ENCODE measurements at places on chromosomes 7 and 10.

DNA sequence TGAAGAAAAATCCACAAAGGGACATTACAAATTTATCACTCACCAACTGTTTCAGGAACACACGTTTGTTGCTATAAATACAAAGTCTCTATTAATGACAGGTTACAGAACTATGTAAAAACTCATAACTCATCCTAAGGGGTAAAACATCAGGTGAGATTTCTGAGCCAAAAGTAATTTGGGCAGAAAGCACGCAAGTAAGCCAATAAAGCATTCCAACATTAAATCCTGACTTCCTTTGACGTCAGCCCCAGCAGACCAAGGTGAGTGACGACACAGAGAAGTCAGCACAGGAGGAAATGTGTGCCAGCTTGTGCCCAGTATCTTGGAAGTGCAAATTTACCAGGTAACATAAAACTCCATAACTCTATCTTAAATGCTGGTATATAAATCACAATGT, 45.7 kb downstream of the IMMP2L start:
- H3K4me3 ChIP-seq = no peak overlapping the region
- DNase-seq = no peak
- no peak overlapping the region for H3K27ac ChIP-seq
- H3K27me3 ChIP-seq = no peaks in the 10 kb centered on the region
- no peaks in the 10 kb centered on the region for H3K4me1 ChIP-seq

DNA sequence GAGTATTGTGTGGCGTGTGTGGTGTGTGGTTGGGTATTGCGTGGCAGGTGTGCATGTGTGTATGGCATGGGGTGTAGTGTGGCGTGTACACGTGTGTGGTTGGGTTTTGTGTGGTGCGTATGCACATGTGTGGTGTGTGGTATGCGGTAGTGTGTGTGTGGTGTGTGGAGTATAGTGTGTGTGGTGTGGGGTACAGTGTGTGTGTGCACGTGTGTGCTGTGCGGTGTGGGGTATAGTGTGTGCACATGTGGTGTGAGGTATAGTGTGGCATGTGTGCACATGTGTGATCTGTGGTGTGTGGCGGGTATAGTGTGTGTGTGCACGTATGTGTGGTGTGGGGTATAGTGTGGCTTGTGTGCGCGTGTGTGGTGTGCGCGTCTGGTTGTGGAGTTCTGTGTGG, 20.9 kb upstream of the UTF1 start:
- no peaks in the 10 kb centered on the region for H3K4me1 ChIP-seq
- H3K27me3 ChIP-seq = no peaks in the 10 kb centered on the region
- H3K4me3 ChIP-seq = no peak overlapping the region
- no peak overlapping the region for H3K27ac ChIP-seq
- DNase-seq = no peak

DNA sequence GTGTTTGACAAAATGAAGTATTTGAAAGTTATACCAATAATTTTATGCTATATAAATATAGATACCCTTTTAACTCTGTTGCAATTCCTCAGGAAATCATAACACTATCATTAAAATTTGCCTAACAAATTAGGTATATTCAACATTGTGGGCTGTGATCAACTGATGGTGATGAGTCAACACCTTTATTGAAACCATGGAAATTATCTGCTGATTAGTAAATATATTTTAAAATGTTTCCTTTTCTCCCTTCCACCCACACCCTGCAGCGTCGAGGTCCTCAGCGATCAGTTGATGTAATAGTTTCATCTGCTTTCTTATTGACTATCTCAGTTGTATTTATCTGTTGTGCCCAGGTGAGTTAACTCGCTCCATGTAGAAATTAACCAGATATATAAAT, 143.9 kb downstream of the PHTF2 start:
- peaks cover 21% of the 10 kb centered on the region for H3K36me3 ChIP-seq
- no peaks in the 10 kb centered on the region for H3K27me3 ChIP-seq
- no peaks in the 10 kb centered on the region for H3K4me1 ChIP-seq
- no peak overlapping the region for H3K27ac ChIP-seq
- no peak overlapping the region for H3K4me3 ChIP-seq

GRCh38 chr10:105855791-105856190, 1214.7 kb downstream of the SORCS3 start:
- no peaks in the 10 kb centered on the region for H3K36me3 ChIP-seq
- H3K4me1 ChIP-seq = no peaks in the 10 kb centered on the region
- no peaks in the 10 kb centered on the region for H3K27me3 ChIP-seq

All from neuronal stem cell (in vitro differentiated cells).